ENCODE measurements at places on chromosomes 16 and 17.

GRCh38 chr16:52528393-52529065 lies 18.4 kb downstream of the TOX3 start:
- no peak for DNase-seq

GRCh38 chr16:1553946-1554825 lies 20.7 kb downstream of the TMEM204 start:
- no peak for DNase-seq

- no peak for DNase-seq
Observed at GRCh38 chr16:47984669-47985068, 171.1 kb downstream of the ABCC12 start.

DNA sequence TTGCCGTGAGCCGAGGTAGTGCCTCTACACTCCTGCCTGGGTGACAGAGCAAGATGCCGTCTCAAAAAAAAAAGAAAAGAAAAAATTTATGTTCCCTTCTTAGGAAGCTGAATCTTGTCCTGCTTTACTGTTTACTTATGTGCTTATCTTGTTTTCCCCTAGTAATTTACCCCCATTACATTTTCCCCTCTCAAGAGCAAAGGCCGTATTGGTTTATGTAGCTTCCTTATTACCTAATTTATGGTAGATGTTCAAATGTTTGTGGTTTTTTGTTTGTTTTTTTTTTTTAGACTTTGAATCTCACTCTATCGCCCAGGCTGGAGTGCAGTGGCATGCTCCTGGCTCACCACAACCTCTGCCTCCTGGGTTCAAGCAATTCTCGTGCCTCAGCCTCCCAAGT lies 10.3 kb upstream of the SLC52A1 start:
- DNase-seq, result no peak
